SK-N-SH treated with all-trans-retinoic acid at 6 μM for 48 hours (cell line): ENCODE measurements at places on chromosomes 7 and 10.

DNA sequence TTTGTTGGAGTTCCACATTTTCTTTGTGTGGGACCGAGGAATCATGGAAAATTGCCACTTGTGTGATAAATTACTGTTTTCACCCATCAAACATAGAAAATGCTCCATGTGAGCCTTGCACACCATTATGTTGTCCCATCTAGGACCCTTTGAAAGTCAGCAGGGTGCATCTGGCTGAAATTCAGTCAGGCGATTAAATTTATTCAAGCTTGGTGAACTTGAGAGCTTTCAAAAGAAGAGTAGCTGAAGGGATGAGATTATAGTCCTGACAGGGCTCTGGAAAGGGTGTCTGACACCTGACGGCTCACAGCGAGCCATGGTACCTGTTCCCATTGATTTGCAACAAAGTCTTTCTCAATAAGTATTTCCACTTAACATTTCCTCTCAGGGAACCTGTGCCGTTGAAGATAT, 399.7 kb upstream of the ETV1 start:
- no peak for ATAC-seq

DNA sequence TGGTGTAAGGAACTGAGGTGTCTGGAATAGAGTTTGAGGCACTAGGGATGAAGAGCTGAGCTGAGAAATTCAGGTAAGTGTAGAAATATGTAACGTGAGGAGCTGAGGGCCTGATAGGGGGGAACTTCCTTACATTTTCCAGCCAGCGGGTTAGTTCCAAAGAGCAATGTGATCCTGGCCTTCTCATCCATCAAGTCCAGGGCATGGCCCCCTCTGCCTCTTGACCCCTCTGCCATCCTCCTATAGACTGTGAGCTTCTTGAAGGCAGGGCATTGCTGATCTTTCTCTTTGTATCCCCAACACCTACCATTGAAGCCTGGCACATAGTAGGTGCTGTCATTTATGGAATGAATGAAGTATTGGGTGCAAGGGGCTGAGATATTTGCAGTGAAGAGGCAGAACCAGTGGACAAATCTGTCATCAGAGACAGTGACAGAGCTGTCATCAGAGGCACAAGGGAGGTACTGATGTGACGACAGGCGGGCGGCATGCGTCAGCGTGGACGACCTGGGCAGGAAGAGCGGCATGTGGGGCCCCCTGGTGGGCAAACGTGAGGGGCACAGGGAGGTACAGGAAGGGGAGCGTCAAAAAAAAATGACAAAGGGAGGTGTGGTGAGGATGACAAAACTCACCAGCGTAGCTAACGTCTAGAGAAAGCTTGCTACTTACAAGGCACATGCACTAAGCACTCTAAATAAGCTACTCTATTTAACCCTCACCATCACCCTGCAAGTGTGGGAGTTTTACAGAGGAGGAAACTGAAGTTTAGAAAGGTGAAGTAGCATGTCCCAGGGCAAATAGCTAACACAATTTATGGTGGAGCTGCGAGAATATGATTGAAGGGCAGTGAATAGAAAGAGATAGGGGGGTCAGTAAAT, 5.2 kb upstream of the CAMK2G start:
- peak; percentile 93 for ATAC-seq

DNA sequence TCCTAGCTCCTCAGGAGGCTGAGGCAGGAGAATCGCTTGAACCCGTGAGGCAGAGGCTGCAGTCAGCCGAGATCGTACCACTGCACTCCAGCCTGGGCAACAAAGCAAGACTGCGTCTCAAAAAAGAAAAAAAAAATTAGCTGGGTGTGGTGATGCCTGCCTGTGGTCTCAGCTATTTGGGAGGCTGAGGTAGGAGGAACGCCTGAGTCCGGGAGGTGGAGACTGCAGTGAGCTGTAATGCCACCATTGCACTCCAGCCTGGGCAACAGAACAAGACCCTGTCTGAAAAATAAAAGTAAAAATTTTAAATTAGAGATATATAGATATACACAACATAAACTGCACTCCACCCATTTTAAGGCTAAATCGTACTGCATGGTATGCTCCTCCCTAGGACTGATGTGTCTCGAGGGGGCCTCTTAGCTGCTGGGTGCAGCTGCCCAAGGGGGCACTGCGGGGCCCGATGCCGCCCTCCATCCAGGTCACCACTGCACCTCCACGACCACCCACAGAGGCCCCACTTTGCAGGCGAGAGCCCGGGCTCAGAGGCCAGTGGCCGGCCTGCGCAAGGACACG, 40.9 kb upstream of the FOXK1 start:
- no peak; the same call in 2 of the 3 replicates for ATAC-seq

DNA sequence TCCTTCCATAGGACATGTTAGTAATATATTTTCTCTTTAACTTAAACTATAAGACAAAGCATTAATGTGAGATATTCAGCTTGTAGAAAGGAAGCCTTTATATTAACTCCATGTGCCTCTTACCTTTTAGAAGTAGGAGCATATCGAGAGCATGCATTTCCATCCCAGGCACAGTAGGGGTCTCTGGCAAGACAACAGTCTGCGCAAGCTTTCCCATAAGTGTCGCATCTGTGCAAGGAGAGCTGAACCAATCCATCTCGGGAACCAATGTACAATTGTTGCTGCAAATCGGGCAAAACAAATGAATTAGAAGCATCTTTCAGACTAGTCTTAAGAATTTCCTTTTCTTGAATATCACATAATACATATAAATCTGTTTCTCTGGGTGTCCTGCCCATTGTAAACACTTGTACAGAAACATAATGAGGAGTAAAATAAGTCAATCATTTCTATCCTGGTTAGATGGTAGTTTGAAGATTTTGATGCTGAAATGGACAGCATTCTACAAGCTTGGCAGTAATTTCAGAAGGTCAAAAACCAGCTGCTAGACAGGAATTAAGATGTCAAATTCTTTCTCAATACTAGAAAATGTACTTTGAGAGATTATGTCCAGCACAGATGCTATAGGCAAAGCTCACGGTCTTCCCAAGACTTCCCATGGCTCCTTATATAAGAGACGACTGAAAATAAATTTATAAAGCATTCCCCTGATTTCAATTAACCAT, 171.8 kb downstream of the SEMA3D start:
- 0 out of 3 replicates have a peak, but pooled peaks have one; percentile 24 for ATAC-seq

GRCh38 chr10:78451592-78451991, 417.9 kb downstream of the RPS24 start:
- no peak; the same call in 1 of the 3 replicates for ATAC-seq
